ENCODE measurements at places on chromosomes 5 and 9. TPM values are rescaled to one million over a fixed set of nuclear protein-coding genes. Genes with fewer than 3 reads are reported as not detected.

GABBR2 gene
- 2.6 TPM for total RNA-seq

DENND4C gene
- 89.9 TPM for total RNA-seq

CDO1 gene
- total RNA-seq, result 0.43 TPM

MYORG gene
- total RNA-seq, result 1.2 TPM

HSPB3 gene
- not detected for total RNA-seq

Data from dermis lymphatic vessel endothelial cell (primary cell).